ENCODE measurements at places on chromosomes 16 and 17. TPM values are rescaled to one million over a fixed set of nuclear protein-coding genes. Genes with fewer than 3 reads are reported as not detected.

GRCh38 chr17:1493291-1493980, 950 bp upstream of the MYO1C start:
- no peak for DNase-seq

- DNase-seq = peak; percentile 35
These were observed 1.4 kb downstream of the ENDOV start for GRCh38 chr17:80416260-80416939.

GRCh38 chr17:38541281-38541680, 64.5 kb downstream of the SRCIN1 start:
- DNase-seq = no peak

DNA sequence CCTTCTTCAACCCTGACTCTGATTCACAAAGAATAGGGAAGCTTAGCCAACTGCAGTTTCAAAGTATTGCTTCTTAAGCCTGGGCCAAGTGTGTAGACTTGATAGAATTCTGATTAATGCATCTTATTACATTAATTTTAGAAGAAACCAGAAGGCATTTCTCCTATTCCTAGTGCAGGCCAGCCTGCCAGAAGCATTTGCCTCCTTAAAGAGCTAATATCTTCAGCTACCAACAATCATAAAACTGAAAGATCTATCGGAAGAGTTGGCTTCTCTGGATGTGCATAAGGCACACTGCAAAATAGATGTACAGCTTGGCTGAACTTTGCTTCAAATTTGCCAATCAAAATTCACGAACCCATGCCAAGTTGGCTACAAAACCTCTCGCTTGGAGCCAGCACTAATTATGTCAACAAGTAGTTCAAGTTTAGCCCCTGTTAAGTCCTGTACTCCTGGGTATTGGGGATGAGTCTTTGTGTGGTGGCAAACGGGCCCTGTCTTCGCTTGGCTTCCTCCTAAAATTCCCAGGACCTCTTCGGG, 717.8 kb downstream of the WWOX start:
- no peak for DNase-seq

GRCh38 chr16:970766-971581, at the start of gene LMF1:
TSS of gene LMF1 (minus strand) at chr16:970984. CDS start at chr16:970980, 4 bp downstream.
- DNase-seq = peak; percentile 100

DNA sequence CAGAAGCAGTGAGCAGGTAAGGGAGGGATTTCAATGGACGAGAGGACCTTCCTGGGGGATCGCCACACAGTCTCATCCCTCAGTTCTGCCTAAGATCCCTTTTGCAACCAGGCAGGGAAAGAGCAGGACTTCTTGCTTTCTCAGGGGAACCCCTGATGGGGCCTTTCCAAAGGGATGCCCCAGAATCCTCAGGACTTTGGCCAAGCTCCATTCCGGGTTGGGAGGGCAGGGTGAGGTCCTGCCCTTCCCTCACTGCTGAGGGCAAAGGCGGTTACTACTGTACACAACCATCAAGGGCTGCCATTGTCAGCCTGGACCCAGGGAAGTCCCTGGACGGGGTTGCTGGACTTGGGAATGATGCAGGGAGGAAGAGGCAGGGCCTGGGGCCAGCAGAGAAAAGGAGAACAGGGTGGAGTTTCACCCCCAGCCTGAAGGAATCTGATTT, 9.7 kb downstream of the PRR29 start:
- DNase-seq = no peak

FXR2 gene
- 56.4 TPM for polyA plus RNA-seq

TNFSF12 gene
- polyA plus RNA-seq = 31.1 TPM

All from SK-N-SH (cell line).